ENCODE measurements at places on chromosomes 12 and 14. TPM values are rescaled to one million over a fixed set of nuclear protein-coding genes. Genes with fewer than 3 reads are reported as not detected.

Gene CELA1
- not detected for total RNA-seq

Gene FGF6
- total RNA-seq = not detected

Gene MAP1LC3B2
- total RNA-seq = 0.76 TPM

Gene ACVRL1
- total RNA-seq = 17.2 TPM

Gene PROX2
- total RNA-seq = not detected

Gene NDRG2
- total RNA-seq = 96.3 TPM

Gene CIDEB
- total RNA-seq = 41.4 TPM

Gene SERPINA12
- total RNA-seq = not detected
